Stimulated activated CD8-positive, alpha-beta memory T cell treated with anti-CD3 and anti-CD28 coated beads, Interleukin-2, amount 100 ng/mL, for 48 hours (primary cell): ENCODE measurements at places on chromosomes 2 and 18.

- no peak for DNase-seq
Observed at GRCh38 chr2:230866756-230867523, 2.2 kb downstream of the ITM2C start.

GRCh38 chr2:104563398-104563996 lies 290.4 kb upstream of the POU3F3 start:
- DNase-seq, result no peak

DNA sequence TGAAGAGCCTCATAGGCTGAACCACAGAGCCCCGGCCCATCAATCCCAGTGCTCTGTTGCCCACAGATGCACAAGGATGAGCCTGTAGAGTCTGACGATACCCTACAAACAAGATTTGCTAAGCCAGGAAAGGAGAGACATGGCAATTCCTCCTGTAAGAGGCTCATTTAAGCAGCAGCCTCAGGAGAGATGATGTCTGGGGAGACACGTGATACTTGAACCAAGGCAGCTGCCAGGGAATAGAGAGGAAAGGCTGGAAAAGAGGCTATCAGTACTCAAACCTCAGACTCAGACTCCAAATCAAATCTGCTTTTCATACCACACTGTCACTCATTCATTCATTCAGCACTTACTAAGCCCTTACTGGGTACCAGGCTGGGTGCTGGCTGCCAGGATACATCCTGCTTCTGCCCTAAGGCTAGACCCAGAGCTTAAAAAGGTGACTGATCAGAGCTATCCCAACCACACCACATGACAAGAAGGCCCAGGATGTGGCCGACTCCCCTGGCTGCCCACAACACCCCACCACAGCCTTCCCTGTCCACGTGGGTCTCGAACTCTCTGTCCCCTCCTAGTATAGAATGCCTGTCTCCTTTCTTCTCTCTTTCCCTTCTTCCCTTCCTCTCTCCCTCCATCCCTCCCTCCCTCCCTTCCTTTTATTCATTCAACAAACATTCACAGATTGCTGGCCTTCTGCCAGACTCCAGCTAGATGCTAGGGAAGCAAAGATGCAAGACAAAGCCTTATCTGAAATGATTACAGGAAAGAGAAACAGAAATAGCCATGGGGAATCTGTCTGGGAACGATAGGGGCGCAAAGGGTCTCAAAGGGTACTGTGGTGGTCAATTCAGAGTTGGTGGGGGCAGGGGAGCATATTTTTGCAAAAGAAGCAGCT lies 23.4 kb upstream of the KCNK3 start:
- DNase-seq, result no peak

- no peak for DNase-seq
Observed at GRCh38 chr2:159728629-159729028, 16.3 kb downstream of the MARCHF7 start.

GRCh38 chr2:216985658-216986141 lies 125.8 kb upstream of the TNP1 start:
- no peak for DNase-seq

- DNase-seq, result no peak
Observed at GRCh38 chr18:28794459-28795245, 617.7 kb upstream of the CDH2 start.

DNA sequence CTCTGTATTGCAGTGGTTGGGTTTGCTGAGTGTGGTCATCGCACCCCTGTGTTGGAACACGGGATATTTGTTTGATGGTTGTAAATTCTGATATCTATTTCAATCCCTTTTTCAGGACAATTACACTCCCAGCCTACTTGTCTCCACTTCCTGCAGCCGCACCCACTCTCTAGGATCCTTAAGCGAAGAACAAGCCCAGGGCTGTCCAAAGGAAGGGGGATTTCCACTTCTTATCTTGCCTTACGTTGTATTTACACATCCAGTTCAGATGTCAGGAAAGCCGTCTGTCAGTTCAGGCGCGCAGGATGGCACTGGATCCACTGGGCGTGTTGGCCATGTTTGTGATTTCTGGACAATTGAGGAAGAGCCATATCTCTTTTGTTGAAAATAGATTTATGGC lies 834.5 kb upstream of the SALL3 start:
- no peak for DNase-seq
